ENCODE measurements at places on chromosomes 1 and 21.
A peak's percentile ranks its signal among the peaks of the same experiment; 100 is the strongest.

DNA sequence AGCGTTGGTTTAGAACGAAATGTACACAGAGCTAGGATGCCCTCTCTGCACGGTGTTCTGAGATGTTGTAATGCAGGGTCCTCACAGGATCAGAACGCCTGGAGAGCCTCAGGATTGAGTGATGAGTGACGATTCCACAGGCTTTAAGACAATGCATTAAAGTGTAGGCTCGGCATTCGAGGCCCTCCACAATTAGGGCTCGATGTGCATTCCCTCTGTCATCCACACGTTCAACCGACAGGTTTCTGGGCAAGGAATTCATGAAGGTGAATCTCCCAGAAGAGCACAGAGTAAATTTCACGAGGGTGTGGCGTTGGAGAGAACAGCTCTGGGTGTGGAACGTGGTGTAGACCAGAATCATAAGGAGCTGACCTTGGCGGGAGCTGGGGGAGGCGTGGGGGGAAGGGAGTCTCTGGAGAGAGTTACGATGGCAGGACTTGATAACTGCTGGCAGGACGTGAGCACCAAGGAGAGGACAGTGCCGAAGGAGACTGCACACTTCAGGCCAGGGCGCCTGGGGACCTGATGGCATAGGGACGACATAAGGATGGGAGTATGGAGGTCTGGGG is 51.0 kb upstream of the EFHD2 start:
- DNase-seq, result no peak

GRCh38 chr1:215076322-215076721 is 6.2 kb upstream of the KCNK2 start:
- peak; percentile 67 for DNase-seq

DNA sequence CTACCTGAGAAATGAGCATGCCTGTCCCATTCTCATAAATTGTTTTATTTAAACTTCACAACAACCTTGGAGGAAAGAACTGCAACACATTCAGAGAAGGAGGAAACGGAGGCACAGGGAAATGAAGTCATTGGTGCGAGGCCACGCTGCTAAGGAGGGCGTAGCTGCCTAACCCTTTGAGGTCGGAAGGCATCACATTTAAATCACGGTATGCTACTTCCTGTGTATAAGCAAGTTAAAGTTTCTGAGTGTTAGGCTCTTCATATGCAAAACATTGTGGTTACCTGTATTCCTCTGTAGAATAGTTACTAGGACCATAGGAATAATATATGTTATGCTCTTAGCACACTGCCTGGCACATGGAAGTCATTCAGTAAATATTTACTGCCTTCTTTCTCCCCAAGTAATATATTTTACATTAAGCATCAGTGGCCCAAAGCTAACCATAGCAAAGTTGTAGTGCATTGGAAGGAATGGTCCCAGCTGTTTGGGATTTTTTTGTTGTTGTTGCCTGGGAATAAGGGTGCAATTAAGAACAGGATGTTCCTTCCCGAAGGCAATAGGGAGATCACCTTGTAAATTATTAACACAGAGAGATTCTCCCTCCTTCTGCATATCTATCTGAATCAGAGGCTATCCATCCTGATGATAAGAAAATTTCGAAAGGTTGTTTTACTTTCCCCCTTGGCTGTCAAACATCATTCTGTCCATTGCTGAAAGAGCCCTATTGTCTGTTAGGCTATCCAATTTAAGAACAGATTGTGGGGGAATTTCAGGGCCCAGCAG is 192.2 kb upstream of the C8B start:
- no peak for DNase-seq

DNA sequence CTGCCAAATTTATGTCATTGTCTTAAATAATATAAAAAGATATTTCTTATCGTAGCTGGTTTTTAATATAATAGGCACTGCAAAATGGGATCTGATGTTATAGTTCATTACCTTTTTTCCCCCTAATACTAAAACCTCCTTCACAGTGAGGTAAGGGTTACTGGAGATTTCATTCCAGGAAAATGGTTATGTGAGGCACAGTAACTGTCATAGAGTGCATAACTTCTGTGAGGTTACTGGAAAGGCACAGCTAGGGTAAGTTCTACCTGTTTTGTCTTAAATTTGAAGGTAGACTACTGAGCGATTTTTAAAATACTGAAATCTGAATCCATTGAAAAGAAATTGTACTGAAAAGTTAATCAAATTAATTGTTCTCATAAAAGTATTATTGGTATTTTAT is 13.0 kb downstream of the ADGRL2 start:
- DNase-seq, result no peak

GRCh38 chr1:63122079-63122478 is 200.3 kb upstream of the FOXD3 start:
- no peak for DNase-seq

DNA sequence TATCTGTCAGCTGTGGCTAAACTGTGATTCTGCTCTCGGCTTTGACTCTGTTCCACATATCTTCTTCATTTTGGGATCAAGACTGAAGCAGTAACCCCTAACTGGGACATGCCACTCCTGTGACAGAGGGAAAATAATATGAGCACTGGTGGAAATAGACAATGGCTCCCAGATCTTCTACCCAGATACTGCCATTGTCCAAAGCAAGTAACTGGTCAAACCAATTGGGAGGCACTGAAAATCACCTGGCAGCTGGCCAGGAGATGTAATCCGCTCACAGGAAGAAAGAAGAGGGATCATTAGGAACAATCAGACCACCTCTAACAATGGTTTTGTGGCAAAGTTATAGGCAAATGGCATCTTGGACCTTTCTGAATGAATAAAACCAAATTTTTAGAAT is 10.7 kb downstream of the SNX7 start:
- DNase-seq, result no peak

- no peak for DNase-seq
Observed at GRCh38 chr21:17964716-17965115, 145.6 kb upstream of the C21orf91 start.

DNA sequence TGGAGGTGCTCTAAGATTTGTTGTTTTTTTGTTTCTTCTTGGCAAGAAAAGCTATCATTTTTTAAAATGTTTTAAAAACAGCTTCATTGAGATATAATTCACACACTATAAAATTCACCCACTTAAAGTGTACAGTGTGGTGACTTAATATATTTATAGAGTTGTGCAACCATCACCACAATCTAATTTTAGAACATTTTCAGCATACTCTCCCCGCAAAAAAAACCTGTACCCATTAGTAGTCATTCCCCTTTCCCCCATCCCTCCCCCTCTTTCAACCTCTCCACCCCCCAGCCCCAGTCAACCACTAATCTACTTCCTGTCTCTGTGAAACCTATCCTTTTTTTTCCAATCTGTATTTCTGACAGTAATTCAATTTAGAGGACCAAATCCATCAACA is 30.6 kb downstream of the ZC3H11B start:
- peak; percentile 44 for DNase-seq

- DNase-seq, result peak; percentile 26
Observed at GRCh38 chr1:28926629-28927265, 12.4 kb downstream of the EPB41 start.

GRCh38 chr1:231416901-231417300 is 5.2 kb downstream of the EGLN1 start:
- no peak for DNase-seq

DNA sequence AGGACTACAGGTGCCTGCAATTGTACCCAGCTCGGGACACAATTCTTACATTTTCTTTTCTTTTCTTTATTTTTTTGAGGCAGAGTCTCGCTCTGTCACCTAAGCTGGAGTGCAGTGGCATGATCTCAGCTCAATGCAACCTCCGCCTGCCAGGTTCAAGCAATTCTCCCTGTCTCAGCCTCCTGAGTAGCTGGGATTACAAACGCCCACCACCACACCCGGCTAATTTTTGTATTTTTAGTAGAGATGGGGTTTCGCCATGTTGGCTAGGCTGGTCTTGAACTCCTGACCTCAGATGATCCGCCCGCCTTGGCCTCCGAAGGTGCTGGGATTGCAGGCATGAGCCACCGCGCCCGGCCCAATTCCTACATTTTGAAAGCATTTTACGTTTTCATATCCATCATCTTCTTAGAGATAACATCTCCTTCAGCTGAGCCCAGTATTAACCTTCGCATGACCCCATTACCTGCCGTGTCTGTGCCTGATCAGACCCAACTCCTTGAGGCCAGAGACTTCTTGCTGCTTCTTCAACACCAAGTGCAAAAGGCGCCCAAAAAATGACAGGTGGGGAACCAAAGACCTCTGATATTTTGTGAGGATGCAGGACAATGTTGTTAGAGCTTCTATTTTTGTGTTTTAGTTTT is 2.8 kb upstream of the ADAMTSL4 start:
- DNase-seq, result no peak

GRCh38 chr1:230138561-230139239 is 71.7 kb downstream of the GALNT2 start:
- DNase-seq, result no peak

DNA sequence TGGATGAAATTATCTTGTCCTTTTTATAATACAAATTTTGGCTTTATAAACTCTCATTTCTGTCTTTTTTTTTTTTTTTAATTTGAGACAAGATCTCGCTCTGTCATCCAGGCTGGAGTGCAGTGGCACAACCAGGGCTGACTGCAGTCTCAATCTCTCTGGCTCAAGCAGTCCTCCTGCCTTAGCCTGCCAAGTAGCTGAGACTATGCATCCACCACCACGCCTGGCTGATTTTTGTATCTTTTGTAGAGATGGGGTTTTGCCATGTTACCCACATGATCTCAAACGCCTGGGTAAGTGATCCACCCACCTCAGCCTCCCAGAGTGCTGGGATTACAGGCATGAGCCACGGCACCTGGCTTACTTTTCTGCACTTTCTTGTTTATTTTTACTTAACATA is 7.5 kb downstream of the TOR1AIP1 start:
- no peak for DNase-seq

DNA sequence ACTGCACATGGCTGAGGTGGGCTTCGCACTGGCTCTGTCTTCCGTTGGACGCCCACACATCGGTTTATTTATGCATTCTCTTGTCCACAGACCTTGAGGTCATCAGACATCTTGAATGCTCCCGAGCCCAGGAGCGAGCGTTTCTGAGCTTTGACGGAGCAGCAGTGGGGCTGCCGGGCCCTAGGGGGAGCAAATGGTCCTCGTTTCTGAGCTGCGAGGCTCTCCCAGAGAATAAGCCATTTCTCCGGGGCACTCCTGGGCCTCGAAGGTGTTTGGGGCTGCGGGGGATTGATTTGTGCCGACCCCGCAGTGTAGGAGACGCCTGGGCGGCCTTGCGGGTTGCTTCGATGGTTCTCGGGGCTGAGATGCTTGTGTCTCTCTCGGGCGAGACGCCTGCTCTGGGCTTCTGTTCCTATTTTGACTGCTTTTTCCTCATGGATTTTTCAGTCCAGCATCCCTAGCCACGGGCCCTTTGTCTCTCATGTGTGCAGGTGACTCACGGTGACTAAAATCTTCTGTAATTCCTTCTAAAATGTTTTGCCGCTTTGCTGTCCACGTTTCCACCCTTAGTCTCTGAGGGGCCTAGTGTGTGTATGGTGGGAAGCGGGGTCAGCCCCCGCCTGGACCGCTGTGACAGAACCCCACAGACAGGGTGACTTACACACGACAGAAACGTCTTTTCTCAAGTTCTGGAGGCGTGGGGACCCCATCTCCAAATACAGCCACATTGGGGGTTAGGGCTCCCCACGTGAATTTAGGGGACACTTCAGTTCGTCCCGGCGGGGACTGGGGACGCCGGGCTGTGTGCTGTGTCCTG is 62.1 kb downstream of the FAAP20 start:
- DNase-seq, result peak; percentile 52

- DNase-seq, result peak; percentile 44
Observed at GRCh38 chr1:177969825-177970371, at the start of gene SEC16B. SEC16B (minus strand) TSS chr1:177970058; CDS start chr1:177967981, 2,077 bp downstream.

DNA sequence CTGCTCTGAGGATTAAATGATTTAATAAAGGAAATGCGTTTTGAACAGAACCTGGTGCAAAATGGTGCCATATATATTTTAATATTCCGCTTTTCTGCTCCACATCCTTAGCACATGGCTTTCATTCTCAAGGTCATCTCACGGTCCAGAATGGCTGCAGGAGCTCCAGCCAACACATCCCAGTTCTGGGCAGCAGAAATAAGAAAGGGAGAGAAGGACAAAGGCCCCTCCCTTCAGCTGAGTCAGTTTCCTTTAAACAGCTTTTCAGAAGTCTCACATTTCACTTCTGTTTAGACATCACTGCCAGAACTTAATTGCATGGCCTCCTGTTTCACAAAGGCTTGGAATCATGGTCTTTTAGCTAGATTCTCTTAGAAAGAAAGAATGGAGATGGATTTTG is 75.2 kb upstream of the LRRN2 start:
- DNase-seq, result no peak

DNA sequence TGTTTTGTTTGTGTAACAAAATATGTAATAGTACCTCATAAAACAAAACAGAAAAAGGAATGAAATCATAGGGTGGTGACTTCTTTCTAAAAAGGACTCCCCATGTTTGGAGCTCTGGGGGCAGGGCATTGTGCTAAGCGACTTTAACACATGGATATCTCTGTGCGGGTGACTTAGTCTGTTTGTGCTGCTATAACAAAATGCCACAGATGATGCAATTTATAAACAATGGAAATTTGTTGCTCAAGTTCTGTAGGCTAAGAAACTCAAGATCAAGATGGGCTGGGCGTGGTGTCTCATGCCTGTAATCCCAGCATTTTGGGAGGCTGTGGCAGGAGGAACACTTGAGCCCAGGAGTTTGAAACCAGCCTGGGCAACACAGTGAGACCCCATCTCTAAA is 85.4 kb upstream of the SIM2 start:
- no peak for DNase-seq

DNA sequence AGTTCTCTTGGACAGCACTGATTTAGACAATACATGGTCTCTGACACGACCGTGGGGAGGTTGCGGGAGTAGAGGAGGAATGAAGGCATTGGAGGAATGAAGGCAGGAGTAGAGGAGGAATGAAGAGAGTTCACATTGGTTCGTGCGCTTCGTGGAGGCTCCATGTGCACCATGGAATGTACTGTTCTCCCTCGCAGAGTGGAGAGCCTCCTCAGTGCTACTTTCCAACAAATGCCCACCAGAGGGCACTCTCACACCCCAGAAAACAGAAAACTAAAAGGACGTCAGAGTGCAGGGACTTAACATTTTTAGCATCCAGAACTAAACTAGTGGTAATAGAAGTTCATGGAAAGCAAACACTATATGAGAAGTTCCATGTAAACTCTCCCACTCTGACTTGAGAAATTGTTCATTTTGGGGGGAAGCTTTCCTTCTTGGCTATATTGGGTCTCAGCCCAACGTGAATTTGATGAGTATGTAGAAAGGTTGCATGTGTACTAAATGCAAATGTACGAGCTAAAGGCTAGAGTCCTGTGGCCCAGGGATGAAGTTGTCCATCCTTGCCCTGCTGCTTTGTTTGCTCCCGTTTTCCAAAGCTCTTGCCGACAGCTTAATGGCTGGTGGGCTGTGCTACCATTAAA is 211.6 kb downstream of the LMX1A start:
- peak; percentile 34 for DNase-seq

DNA sequence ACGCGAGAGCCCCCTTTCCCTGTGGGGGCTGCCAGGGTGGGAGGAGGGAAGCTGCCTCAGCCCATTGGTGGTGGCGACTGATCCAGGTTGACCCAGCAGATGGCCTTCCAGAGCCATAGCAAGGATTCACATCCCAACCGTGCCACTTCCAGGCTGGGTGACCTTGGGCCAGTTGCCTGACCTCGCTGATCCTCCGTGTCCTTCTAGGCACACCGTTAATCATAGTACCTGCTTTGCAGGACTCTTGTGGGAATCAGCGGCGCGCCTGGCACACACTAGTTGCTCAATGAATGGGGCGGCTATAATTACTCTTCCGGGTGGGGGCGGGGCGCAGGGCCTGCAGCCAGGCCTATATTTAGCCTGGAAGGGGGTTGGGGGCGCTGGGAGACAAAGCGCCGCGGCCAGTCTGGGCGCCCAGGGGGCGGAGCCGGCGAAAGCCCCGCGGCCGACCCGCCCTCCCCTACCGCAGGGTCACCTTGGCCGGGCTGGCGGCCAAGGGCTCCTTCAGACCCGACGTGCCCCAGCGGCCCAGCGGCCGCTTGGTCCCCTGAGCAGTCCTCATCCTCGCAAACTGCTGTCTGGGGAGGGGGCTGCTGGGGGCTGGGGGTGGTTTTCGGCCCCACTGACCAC is 5.1 kb downstream of the HSPB7 start:
- DNase-seq, result peak; percentile 78
